ENCODE measurements at places on chromosomes 4 and X. TPM values are rescaled to one million over a fixed set of nuclear protein-coding genes. Genes with fewer than 3 reads are reported as not detected.

DNA sequence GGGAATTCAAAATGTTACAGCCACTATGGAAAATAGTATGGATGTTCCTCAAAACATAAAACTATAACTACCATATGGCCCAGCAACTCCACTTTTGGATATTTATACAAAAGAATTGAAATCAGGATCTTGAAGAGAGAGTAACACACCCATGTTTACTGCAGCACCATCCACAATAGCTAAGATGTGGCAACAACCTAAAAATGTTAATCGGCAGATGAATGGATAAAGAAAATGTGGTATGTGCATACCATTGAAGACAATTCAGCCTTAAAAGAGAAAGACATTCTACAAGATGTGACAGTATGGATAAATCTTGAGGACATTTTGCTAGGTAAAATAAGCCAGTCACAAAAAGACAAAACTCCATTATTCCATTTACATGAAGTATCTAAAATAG lies 171.9 kb downstream of the DCHS2 start:
- DNase-seq, result no peak

DNA sequence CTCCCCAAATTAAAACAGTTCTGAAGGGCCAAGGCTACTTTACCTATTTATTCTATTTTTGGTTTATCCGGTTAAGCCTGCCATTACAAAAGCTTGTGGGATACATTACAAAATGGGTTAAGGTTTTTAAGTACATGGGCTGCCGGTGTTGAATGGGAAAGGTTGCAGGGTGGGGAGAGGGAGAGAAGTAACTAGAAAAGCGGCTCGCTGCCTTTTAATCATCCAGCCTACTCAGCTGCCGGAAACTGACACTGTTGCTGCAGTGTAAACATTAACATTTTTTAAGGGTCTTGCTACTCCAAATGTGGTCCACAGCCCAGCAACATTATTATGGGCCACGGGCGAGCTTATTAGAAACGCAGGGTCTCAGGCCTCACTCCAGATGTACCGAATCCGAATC lies 1.5 kb upstream of the IL1RAPL1 start:
- DNase-seq, result no peak

DNA sequence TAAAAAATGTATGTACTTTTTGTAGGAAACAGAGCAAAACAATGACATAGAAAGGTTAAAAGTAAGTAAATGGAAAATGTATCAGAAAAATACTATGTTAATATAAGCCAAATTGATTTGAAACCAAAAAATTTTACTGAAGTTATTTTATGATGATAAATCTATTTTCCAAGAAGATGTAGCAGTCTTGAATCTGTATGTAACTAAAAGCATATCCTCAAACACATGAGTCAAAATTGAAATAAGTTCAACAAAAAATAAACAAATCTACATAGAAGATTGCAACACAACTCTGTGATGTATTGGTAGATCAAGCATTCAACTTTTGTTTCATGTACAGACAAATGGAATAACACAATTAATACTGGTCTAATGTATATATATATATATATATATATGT lies 450.0 kb downstream of the SPRY1 start:
- DNase-seq, result no peak

- DNase-seq, result no peak
Measured at GRCh38 chr4:87916626-87917025, 58.9 kb upstream of the SPP1 start.

Gene SHROOM2
- total RNA-seq, result 0.60 TPM

Gene HSFX4
- total RNA-seq, result not detected

GRCh38 chrX:1262369-1262768 lies 6.2 kb upstream of the CSF2RA start:
- peak; percentile 13 for DNase-seq

All from Right ventricle myocardium inferior (tissue), 1 donor.